ENCODE measurements at places on chromosomes 2 and 18. TPM values are rescaled to one million over a fixed set of nuclear protein-coding genes. Genes with fewer than 3 reads are reported as not detected.

DNA sequence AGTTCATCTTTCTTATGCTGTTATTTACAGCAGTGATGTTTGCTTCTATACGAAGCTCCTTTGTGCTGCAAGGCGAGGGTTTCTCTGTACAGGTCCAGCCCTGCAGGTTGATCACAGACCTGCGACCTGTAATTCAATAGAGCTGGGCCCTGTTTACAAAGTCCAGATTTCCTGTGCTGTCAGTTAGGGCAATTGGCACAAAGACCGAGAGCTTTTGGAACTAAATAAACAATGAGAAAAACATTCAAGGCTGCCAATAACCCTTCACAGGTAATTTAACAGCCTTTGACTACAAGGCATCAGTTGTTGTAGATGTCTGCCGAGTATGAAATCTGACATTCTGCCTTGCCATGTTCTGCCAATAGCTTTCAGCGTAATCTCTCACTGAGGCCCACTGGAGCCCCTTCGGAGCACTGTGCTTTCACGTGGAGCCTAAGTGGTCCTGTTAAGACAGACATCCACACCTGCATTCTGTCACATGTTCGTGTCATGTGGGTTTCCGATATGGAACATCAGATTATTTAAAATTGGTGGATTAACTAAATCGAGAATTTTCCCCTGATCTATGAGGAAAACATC, 232.5 kb downstream of the PTGR3 start:
- DNase-seq = no peak

DNA sequence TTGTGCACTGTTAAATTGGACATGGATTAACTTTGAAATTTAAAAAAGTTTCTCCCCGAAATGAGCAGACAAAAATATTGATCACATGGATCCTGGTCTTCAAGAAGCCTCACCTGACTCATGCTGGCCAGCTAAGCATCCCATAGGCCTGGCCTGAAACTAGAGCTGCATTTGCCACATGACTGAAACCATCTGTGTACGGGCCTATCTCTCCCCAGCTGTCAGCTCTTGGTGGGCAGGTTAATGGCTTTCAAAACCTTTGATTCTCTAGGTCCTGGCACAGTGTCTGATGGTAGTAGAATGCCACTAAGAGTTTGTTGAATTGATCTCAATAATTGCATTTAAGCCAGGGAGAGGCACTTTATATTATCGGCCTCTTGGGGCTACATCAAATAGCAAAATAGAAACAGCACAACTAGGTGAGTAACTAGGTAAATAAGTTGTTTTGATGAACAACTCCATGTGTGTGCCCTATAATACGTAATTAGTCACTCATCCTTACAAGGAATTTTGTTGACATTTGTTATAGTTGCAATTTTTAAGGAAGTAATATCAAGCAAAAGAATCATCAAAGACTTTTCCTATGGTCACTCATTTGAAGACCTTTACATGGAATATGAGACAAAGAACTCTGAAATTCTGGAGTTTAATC, 251.1 kb downstream of the SP3 start:
- no peak for DNase-seq

GRCh38 chr2:96578731-96579130, 42.2 kb downstream of the ARID5A start:
- DNase-seq = no peak

- no peak for DNase-seq
Observed at GRCh38 chr18:35138773-35139172, 97.6 kb downstream of the MAPRE2 start.

DNA sequence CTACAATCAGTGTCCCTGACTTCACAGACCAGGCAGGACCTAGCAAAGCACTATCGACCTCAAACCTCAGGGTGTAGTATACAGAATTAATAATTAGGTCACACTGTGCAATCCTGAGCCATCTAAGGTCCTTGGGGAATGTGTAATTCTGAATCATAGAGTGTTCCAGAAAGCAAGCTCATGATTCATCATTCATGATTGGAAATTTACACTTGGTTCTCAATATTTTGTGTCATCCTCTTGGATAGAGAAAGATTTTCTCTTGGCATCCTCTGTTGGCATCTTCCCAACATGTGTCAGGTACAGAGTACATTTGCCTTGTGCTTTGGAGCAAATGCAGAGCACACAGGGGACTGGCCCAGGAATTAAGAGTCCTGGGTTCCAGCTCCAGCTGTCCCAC, 245.0 kb upstream of the NT5C1B start:
- DNase-seq = peak; percentile 66

- DNase-seq = peak; percentile 88
Observed at GRCh38 chr2:235468978-235469655, 24.7 kb upstream of the AGAP1 start.

- peak; percentile 72 for DNase-seq
Observed at GRCh38 chr2:124804014-124804940, 779.2 kb downstream of the CNTNAP5 start.

GRCh38 chr2:224401641-224402342, at the start of gene FAM124B:
FAM124B (minus strand) TSS chr2:224402107; CDS start chr2:224401768, 339 bp downstream.
- peak; percentile 73 for DNase-seq

DNA sequence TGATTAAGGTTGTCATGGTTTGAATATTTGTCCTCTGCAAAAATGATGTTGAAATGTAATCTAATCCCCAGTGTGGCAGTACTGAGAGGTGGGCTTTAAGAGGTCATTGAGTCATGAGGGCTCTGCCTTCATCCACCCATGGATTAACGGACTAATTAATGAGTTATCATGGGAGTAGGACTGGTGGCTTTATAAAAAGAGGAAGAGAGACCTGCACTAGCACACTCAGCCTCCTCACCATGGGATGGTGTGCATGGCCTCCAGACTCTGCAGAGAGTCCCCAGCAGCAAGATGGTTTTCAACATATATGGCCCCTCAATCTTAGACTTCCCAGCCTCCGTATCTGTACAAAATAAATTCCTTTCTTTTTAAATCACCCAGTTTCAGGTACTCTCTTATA, 41.0 kb downstream of the DTNB start:
- DNase-seq = no peak

DNA sequence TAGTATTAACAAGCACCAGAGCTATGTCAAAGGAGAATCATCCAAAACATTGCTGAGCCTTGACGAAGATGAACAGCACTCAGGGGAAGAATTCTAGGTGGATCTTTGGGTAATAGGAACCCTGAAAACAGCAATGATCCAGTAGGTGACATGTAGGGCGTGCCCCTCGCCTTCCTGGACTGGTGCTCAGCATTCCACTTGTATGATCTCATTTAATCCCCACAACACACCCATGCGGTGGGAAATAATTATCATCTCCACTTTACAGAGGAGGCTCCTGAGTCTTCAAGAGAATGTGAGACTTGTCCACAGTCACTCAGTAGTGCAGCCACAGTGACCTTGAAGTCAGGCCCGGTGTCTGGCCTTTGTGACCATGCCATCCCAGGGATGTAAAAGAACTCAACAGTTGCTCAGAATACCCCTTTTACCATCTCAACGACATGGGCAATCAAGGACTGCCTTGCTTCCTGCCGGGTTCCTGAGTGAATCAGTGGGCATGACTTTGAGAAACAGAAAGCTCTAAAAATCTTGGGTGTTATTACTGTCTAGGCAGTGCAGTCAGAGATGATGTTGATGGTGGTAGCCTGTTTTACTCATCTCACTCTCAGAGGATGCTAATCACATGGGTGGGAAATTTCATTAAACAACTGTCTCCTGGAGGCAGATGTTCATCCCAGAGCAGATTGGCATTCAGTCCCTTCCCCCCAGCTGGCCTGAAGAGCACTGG, 161.6 kb downstream of the BCL11A start:
- no peak for DNase-seq

GRCh38 chr2:157184161-157184895, 73.2 kb upstream of the GALNT5 start:
- DNase-seq = no peak

GRCh38 chr2:68925295-68925896, 27.3 kb downstream of the GKN2 start:
- peak; percentile 61 for DNase-seq

- peak; percentile 79 for DNase-seq
Observed at GRCh38 chr2:203535078-203535783, at the start of gene RAPH1. RAPH1 (minus strand) TSS chr2:203535301; CDS start chr2:203495353, 39,948 bp downstream.

DNA sequence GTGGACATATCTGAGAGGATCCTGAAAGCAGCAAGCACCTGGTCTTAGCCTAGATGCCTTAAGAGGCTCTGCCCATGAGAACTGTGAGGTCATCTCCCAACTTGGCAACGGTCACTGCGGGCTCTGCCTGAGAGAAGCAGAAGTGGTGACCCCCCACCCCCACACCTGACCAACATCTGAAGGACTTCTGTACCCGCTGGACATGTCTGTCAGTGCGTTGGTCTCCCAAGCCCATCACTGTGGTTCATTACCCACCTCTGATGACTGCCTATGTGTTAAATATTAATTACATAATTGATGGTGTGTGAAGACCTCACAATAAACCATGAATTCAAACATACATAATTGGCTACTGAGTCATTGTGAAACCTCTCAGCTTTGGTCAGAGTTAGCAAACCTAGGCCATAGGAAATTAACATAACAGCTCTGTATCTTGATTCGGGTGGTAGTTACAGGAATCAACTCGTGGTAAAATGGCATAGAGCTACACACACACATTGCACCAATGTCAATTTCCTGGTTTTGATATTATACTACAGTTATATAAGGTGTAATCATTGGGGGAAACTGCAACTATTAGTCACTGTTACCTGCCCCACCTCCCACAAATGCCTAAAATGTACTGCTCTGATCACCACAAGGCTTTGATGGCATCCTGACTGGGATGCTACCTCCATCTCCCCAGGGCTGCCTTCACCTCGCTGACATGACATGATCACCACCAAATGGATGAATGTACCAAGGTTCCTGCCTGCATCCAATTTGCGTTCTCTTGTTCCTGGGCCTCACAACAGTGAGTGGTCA, 4.3 kb upstream of the GALNT1 start:
- peak; percentile 38 for DNase-seq

- no peak for DNase-seq
Observed at GRCh38 chr18:3757361-3757760, 307.4 kb downstream of the TGIF1 start.

The DSG1 gene
- not detected for total RNA-seq

The TUBA3E gene
- not detected for total RNA-seq

The APCDD1 gene
- 6.8 TPM for total RNA-seq
